CD4-positive, alpha-beta memory T cell (primary cell): ENCODE measurements at places on chromosomes 2 and 18.

- DNase-seq, result no peak
These were observed 43.6 kb upstream of the INHBB start for GRCh38 chr2:120302301-120302700.

DNA sequence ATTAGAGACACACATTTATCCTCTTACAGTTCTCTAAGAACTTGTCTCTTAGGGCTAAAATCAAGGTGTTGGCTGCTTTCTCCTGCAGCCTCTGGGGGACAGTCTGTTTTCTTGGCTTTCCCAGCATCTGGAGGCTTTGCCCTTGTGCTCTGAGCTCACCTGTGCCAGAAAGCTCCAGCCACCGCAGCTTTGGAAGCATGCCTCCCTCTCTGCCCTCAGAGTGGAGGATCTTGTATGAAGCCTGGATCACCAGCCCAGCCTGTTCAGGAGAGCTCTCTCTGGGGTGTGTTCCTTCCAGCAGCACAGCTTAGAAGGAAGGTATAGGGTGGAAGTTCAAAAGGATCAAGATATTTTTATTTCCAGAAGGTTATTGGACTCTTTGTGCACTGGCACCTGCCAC, 53.1 kb upstream of the TPO start:
- no peak for DNase-seq

GRCh38 chr18:57587098-57587661, 678 bp upstream of the FECH start:
- no peak for DNase-seq

- no peak for DNase-seq
These were observed 148.4 kb upstream of the TWIST2 start for GRCh38 chr2:238699307-238700116.

GRCh38 chr2:19321946-19322345, 36.5 kb downstream of the OSR1 start:
- no peak for DNase-seq

- no peak for DNase-seq
These were observed 75.8 kb downstream of the DYNC1I2 start for GRCh38 chr2:171762879-171763573.

GRCh38 chr2:197130318-197130717, 180.3 kb downstream of the ANKRD44 start:
- peak; percentile 41 for DNase-seq

- DNase-seq, result no peak
These were observed 433.1 kb upstream of the HS6ST1 start for GRCh38 chr2:128751746-128752145.

- no peak for DNase-seq
These were observed 138.9 kb upstream of the HAAO start for GRCh38 chr2:42931146-42931817.

- DNase-seq, result no peak
These were observed 182.2 kb downstream of the PPP1R1C start for GRCh38 chr2:182167882-182168281.

GRCh38 chr2:236073867-236074655, 94.1 kb downstream of the GBX2 start:
- no peak for DNase-seq

- DNase-seq, result no peak
These were observed 71.4 kb upstream of the CELF4 start for GRCh38 chr18:37636831-37637477.

DNA sequence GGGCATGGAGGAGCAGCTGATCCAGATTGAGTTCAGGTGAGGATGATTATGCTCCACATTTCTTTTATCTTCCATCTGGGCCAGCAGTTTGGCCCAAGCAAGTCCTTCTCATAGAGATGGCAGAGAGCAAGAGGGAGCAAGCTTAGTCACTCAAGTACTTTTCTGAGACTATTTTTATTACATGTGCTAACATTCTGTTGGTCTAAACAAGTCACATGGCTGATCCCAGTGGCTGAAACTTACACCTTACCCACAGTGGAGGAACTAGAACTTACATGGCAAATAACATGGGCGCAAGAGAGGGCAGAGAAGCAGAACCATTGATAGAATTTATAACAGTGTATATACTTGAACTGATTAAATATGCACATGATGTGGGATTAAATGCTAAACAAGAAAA, 105.7 kb downstream of the KYNU start:
- no peak for DNase-seq

DNA sequence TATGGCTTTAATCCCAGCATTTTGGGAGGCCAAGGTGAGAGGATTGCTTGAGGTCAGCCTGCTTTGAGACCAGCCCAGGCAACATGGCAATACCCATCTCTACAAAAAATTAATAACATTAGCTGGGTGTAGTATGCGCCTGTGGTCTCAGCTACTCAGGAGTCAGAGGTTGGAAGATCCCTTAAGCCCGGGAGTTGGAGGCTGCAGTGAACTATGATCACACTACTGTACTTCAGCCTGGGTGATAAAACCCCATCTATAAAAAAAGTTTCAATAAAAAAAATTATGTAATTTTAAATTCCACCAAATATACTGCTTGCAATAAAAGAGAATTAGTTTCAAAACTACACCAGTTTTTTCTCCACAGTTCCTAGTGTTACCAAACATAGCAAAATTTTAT, 23.3 kb upstream of the CACNB4 start:
- no peak for DNase-seq

DNA sequence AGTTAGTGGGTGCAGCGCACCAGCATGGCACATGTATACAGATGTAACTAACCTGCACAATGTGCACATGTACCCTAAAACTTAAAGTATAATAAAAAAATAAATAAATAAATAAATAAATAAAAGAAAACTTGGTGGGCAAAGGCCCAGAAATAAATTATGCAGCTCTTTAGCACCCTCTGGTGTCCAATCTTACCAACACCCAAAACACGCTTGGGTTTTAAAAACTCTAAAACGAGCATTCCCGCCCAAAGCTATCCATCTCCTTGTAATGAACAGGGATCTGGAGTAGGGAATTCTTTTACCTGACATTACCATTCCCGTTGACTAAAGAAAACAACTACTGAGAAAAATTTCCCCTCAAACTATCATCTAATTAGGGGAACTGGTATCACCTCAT, 2005.9 kb upstream of the CELF4 start:
- DNase-seq, result no peak

DNA sequence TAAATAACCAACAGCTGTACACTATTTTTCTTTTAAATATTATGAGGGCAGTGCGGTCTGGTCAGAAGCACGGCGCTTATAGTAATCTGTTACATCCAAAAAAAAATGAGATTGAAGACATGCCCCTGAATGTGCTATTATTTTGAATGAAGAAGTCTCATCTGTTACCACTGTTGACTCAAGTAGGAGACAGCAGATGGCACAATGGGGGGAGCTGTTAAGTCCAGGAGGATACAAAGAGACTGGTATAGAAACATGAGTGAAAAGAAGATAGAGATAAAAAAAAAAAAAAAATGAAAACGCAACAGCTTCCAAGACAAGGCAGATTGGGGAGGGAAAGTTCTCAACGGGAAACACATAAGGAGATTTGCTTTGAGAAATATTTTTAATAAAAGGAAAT, 425.5 kb upstream of the PKDCC start:
- no peak for DNase-seq

GRCh38 chr18:43572163-43572562, 294.9 kb upstream of the SYT4 start:
- DNase-seq, result no peak

- DNase-seq, result no peak
These were observed 38.2 kb downstream of the ACVR1 start for GRCh38 chr2:157837851-157838441.

DNA sequence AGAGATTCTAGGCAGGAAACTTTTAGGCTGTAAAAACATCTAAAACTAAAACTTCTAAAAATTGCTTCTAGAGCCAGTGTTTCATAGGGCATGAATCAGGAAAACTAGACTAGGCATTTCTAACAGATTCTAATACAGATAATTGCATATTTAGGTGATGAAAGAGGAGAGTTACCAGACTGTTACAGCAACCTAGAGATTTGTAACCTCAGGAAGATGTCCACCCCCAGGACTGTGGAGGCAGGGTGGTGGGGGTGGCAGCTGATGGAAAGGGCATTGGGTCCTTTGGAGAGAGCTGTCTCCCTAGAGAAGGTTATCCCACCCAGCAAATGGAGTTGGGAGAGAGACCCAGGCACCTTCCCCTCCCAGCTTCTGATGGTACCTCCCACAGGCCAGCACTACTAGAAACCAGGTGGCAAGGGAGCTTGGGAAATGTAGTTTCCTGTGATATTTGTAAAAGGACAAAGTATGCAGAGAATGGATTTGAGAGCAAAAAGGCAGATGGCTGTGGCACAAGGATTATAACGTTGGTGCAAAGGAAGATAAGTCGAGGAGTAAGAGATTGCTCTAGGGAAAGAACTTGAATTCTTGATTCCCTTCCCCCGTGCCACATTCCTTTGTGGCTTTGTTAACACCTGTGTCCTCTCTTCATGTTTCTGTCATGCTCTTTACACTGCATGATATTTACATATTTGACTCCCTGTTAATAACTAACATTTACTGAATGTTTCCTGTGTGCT, 75.6 kb upstream of the MGAT5 start:
- no peak for DNase-seq

DNA sequence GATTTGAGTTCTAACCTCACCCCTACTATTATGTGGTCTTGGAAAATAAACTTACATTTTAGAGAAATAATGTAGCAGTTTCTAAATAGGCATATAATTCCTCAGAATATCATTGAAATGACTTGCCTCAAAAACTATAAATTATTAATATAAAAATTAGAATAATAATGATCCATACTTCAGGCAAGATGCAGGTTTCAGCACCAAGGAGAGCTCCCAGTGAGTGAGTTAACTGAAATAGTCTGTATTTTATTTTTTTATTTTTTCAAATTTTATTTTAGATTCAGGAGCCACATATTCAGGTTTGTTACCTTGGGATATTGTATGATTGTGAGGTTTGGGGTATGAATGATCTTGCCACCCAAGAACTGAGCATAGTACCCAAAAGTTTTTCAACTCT, 472.2 kb upstream of the DCC start:
- DNase-seq, result no peak

DNA sequence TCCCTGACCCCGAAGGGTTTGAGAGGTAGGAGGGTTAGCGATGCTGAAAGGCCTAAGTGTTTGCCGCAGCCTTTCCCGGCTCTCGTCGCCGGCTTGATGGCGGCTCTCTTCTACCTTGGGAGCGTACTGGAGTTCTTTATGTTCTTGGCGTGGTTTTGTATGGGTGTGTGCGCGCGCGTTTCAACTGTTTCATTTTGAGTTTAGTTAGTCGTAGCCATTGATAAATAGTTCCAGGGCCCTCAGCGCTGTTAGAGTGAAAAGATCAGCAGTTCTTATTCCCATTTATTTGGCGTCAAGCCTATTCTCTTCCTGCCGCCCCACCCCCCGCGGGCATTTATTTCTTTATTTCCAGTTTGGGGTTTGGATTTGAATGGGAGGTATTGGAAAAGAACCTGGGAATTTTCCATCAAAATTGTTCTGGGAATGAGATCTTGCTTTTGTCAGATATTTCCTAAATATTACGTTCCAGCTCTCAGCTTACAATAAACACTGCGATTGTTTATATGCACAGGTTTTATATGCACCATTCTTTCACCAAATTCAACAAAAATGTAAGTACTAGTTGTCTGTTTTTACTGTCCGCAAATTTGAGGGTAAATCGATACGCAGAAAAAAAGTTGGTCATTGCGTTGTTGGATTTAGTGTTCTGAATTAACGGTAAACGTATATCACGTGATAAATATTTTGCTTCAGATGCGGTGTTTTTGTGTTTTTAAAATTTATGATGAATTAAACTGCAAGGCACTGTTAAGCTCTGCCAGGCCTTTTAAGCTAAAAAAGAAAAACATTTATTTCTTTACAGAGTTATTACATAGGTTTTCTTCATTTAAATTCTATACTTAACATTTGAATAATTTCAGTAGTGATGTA, 954 bp downstream of the CCNT2 start:
- peak; percentile 37 for DNase-seq

DNA sequence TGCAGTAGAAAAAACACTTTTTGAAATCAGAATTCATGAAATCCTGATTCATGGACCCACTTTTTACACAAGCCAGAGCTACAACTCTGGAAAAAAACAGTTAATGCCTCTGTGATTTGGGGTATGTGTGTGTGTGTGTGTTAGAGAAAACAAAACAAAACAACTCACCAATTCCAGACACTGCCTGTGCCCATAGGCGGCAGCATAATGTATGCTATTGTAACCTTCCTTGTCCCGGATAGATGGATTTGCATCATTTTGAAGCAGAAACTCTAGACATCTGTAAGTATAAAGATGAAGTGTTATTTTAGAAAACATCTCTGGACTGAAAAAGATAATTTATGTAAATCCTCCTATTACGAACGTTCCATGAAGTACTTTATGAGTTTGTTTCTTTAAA, 152.0 kb upstream of the PGAP1 start:
- DNase-seq, result no peak
